ENCODE measurements at places on chromosomes 16 and 17. TPM values are rescaled to one million over a fixed set of nuclear protein-coding genes. Genes with fewer than 3 reads are reported as not detected.

The CDH8 gene
- total RNA-seq: 0.21 TPM

The OR3A3 gene
- total RNA-seq: not detected

The ARL16 gene
- total RNA-seq: 23.2 TPM

The KRTAP9-2 gene
- total RNA-seq: not detected

The JUP gene
- 357 TPM for total RNA-seq

The PYY gene
- 0.68 TPM for total RNA-seq

The TMEM220 gene
- under 0.01 TPM for total RNA-seq

The NPIPB6 gene
- 2.1 TPM for total RNA-seq

The AKTIP gene
- total RNA-seq: 58.2 TPM

The SLC12A3 gene
- total RNA-seq: not detected

The MRPL38 gene
- total RNA-seq: 33.5 TPM

The RPRML gene
- total RNA-seq: not detected

The CCDC154 gene
- 0.57 TPM for total RNA-seq

The BRICD5 gene
- 2.1 TPM for total RNA-seq

The GALR2 gene
- not detected for total RNA-seq

The THRA gene
- 16.2 TPM for total RNA-seq
